ENCODE measurements at places on chromosomes 12 and 14.

DNA sequence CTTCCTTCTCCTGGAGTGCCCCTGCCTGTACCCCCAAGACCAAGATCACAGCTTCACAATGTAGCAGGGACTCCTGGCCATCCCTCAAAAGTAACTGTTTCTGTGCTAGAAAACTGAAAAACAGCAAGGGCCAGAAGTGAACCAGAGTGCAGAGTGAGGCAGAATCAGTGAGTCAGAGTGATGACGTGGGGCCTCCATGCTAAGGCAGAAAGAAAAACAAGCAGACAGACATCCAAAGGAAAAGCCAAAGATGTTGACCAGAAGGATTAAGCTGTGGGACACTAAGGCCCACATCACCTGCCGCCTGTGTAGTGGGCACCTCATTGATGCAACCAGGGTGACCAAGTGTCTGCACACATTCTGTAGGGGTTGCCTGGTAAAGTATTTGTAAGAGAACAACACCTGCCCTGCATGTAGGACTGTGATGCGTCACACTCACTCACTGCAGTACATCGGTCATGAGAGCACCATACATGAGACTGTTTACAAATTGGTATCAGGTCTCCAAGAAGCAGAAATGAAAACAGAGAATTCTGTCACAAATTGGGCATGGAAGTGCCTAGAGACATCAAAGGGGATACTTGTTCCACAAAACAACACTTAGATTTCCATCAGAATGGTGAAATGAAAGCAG is 51.2 kb downstream of the ARMH4 start:
- no peak for DNase-seq

- DNase-seq = no peak
These were observed at the start of gene ANKRD33 for GRCh38 chr12:51887476-51888315. ANKRD33 (plus strand) TSS chr12:51888103; CDS start chr12:51888187, 84 bp downstream.

DNA sequence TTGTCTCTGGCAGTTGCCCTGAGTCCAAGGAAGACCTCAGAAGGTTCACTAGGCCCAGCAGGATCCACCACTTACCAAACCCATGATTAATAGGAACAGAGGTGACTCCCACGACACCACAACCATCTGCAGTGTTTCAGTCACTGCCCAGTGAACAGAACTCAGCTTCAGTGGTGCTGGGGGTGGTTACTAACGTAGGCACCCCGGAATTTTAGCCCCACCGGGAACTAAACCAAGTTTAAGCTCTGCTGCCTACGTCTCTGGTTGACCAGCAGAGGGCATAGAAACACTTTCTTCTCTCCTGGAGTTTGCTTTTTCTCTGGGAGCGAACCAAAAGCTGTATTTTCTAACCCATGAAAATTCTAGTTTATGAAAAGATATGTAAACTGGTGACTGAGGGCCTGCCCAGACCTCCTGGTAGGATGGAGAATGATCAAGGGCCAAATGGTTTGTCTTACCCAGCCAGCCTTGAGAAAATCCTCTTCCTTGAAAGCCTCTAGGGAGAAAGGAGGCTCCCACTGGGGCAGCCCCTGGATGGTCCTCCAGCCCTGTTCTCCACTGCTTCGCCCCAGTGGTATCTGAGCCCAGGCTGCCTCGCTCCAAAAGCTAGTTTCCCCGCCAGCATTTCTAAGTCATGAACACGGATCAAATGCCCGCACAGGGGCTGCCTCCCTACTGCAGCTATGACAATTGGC is 379.8 kb downstream of the DPF3 start:
- DNase-seq = peak; percentile 57

- no peak for DNase-seq
These were observed 3.6 kb downstream of the ZNF839 start for GRCh38 chr14:102323102-102323501.

GRCh38 chr12:93921521-93921920 is 226.9 kb upstream of the PLXNC1 start:
- DNase-seq = no peak

DNA sequence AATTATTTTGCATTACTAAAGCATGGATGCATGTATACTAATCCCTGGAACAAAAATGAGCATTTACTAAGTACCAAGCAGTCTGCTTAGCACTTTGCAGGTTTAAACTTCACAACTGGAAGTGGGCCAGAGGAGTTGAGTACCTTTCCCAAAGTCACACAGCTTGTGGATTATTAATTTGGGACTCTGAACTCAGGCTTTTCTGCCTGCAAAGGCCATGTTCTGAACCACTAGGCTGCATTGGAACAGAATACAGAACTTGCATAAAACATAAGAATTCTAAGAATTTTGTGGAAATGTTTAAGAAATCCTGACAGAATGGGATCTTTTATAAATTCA is 132.9 kb upstream of the AMIGO2 start:
- no peak for DNase-seq

- no peak for DNase-seq
These were observed 32.2 kb upstream of the SERPINA6 start for GRCh38 chr14:94355191-94355794.

GRCh38 chr12:58029260-58029659 is 87.9 kb downstream of the ATP23 start:
- no peak for DNase-seq

DNA sequence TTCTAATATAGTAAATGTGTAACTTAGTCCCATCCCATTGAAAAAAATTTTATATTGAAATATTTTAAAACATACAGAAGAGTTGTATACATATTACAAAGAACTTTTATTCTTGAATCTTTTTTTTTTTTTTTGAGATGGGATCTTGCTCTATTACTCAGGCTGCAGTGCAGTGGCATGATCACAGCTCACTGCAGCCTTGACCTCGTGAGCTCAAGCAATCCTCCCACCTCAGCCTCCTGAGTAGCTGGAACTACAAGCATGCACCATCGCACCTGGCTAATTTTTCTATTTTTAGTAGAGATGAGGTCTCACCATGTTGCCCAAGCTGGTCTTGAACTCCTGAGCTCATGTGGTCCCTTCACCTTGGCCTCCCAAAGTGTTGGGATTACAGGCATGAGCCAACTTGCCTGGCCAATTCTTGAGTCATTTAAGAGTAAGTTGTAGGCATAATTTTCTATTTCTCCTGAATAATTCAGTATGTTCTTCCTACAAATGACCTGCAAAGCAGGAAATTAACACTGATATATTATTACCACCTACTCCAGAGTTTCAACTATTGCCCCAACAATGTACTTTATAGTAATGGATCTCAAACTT is 153.0 kb upstream of the BMP4 start:
- no peak for DNase-seq

DNA sequence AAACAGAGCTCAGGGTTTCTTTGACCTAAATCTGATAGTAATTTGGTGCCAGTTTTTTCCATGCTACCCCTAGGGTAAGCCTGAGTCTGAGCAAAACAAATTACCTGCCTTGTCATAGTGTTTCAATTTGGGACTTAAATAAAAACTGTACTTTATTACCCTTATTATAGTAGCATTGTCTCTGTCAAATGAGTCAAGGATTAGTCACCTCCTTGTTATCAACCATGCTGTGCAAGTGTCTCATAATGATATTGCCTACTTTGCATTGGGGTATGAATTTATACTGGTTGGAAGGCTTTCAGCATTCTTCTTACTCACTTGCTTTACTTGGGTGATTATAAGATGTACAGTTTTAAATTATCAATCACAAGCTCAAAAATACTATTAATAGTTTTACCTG is 380.0 kb downstream of the LRFN5 start:
- DNase-seq = no peak

DNA sequence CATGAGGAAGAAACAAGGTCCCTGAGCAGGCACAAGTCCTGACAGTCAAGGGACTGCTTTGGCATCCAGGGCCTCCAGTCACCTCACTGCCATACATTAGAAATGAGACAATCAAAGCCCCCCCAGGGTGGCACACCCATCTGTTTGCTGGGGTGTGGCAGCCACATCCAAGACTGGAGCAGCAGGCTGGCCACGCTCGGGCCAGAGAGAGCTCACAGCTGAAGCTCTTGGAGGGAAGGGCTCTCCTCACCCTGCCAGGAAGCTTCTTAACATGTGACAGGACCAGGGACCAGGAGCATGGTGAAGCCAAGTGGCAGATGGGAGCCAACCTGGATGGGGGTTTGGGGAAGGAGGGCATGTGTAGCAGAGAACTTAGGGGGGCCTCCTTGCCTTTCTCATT is 10.0 kb downstream of the CACNB3 start:
- DNase-seq = no peak

GRCh38 chr12:57092529-57092862 is 3.6 kb downstream of the NAB2 start:
- no peak for DNase-seq

- no peak for DNase-seq
These were observed 62.5 kb upstream of the SOX5 start for GRCh38 chr12:24011927-24012507.

- no peak for DNase-seq
These were observed 95.1 kb upstream of the NRXN3 start for GRCh38 chr14:78075033-78075432.

- DNase-seq = no peak
These were observed 73.2 kb upstream of the ANO2 start for GRCh38 chr12:6018265-6018664.

Data from HEK293T (cell line).